ENCODE measurements at places on chromosomes 13 and 19. TPM values are rescaled to one million over a fixed set of nuclear protein-coding genes. Genes with fewer than 3 reads are reported as not detected.
A peak's percentile ranks its signal among the peaks of the same experiment; 100 is the strongest.

GRCh38 chr19:30671367-30671619 is 299.1 kb downstream of the ZNF536 start:
- peaks cover 4% of the 10 kb centered on the region for H3K4me1 ChIP-seq
- no peak for DNase-seq
- H3K36me3 ChIP-seq, result no peaks in the 10 kb centered on the region
- no peak overlapping the region for H3K27ac ChIP-seq
- H3K27me3 ChIP-seq, result no peaks in the 10 kb centered on the region
- H3K4me3 ChIP-seq, result no peak overlapping the region

GRCh38 chr13:40527914-40528313 is 138.5 kb downstream of the FOXO1 start:
- no peak for DNase-seq
- no peaks in the 10 kb centered on the region for H3K27me3 ChIP-seq
- H3K4me3 ChIP-seq, result no peak overlapping the region
- no peaks in the 10 kb centered on the region for H3K4me1 ChIP-seq
- no peak overlapping the region for H3K27ac ChIP-seq

The ABCA7 gene
- total RNA-seq, result 19.7 TPM

DNA sequence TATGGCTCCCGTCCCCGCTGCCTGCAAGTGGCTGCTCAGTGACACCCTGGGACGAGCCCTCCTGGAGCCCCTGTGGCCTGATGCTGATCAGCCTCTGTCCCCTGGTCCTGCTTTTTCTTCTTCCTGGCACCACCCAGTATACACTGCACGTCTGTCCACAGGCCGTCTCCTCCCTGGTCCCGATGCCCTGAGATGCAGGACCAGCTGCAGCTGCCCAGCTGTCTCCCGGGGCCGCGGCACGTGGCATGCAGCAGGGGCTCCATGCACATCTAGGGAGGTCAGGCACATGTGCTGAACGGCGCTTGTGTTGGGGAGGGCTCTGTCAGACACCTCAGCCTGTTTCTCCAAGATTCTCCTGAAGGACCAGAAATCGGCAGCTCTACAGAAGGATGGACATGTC is 30.2 kb downstream of the ZFR2 start:
- no peak overlapping the region for H3K27ac ChIP-seq
- H3K4me1 ChIP-seq, result no peaks in the 10 kb centered on the region
- H3K4me3 ChIP-seq, result no peak overlapping the region
- peaks cover 9% of the 10 kb centered on the region for H3K27me3 ChIP-seq
- H3K36me3 ChIP-seq, result no peaks in the 10 kb centered on the region
- DNase-seq, result no peak

- no peak overlapping the region for H3K4me3 ChIP-seq
- no peaks in the 10 kb centered on the region for H3K36me3 ChIP-seq
- no peaks in the 10 kb centered on the region for H3K27me3 ChIP-seq
- H3K4me1 ChIP-seq, result peaks cover 50% of the 10 kb centered on the region
- peak overlapping the region; percentile 95 for H3K27ac ChIP-seq
- no peak for DNase-seq
Measured at GRCh38 chr19:54208784-54209057, 8.1 kb downstream of the RPS9 start.

The ETV2 gene
- total RNA-seq, result 0.23 TPM

GRCh38 chr13:85525411-85525810 is 273.8 kb downstream of the SLITRK6 start:
- no peaks in the 10 kb centered on the region for H3K4me1 ChIP-seq
- H3K27ac ChIP-seq, result no peak overlapping the region
- H3K4me3 ChIP-seq, result no peak overlapping the region

The FOSB gene
- 0.17 TPM for total RNA-seq

GRCh38 chr13:27170221-27170515 is 1.4 kb downstream of the USP12 start:
- DNase-seq, result no peak
- H3K27ac ChIP-seq, result peak overlapping the region; percentile 94
- peak overlapping the region; percentile 68 for H3K4me3 ChIP-seq
- no peaks in the 10 kb centered on the region for H3K27me3 ChIP-seq

- no peaks in the 10 kb centered on the region for H3K27me3 ChIP-seq
- DNase-seq, result no peak
- H3K4me1 ChIP-seq, result peaks cover 12% of the 10 kb centered on the region
- no peaks in the 10 kb centered on the region for H3K36me3 ChIP-seq
Measured at GRCh38 chr19:7236153-7236552, 58.1 kb downstream of the INSR start.

Data from gastrocnemius medialis (tissue), 4 donors.